CD8-positive, alpha-beta T cell (primary cell): ENCODE measurements at places on chromosomes 4 and X. TPM values are rescaled to one million over a fixed set of nuclear protein-coding genes. Genes with fewer than 3 reads are reported as not detected.
A peak's percentile ranks its signal among the peaks of the same experiment; 100 is the strongest.

PNMA6A gene
- total RNA-seq, result 0.22 TPM

ZNF185 gene
- total RNA-seq, result 0.95 TPM

DNA sequence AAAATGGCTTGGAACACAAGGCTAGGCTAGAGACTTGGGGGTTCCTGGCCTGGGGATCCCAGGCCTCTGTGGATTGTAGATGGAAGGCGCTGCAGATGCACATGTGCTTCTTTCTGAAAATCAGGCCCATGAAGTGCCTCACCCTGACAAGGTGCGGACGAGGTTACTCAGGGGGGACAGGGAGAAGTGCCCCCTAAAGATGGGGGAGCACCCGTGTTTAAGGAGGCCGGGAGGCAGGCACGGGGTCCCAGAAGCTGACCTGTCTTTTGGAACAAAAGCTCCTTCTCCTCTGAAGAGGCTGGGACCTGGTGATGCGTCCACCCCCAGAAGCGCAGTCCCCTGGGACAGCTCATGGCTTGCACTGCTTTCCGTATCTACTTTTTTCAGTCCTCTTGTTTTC lies 2.4 kb downstream of the PDZD4 start:
- DNase-seq, result no peak

DNA sequence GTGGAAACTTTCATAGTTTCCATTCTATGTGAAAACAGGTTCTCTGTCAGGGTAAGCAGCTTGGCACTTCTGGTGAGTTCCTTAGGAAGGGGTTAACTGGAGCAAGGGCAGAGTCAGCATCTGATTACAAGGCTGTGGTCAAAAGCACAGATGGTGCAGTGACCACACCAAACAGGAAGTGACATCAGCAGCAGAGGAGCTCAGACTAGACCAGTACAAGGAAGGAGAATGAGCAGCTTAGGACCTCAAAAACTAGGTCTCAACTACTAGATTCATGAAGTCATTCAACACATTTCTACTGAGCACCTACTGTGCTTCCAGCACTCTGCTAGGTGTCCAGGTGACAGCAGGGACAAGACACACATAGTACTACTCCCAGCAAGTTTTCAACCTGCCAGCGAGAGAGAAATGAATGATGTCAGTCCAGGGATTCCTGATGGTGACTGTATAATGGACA lies 130.2 kb downstream of the AMELX start:
- peak; percentile 1 for DNase-seq

DNA sequence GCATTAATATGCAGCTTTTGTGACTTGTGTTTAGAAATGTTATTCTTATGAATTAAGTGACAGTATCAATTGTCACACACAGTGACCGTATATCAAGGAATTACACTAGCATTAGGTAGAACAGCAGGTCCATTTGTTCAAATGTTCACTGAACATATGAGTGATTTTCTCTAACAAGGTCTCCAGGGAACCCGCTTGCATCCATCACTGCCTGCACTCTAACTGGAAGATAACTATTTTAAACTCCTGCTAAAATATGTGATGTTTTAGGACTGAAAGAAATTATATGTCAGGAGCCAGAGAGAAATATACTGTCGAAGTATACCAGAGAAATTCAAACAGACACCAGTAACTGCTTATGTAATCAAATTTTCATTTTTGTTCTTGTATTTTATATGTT lies 1395.7 kb downstream of the PCDH18 start:
- no peak for DNase-seq

GRCh38 chrX:116873671-116874070 lies 410.9 kb upstream of the CT83 start:
- no peak for DNase-seq

DNA sequence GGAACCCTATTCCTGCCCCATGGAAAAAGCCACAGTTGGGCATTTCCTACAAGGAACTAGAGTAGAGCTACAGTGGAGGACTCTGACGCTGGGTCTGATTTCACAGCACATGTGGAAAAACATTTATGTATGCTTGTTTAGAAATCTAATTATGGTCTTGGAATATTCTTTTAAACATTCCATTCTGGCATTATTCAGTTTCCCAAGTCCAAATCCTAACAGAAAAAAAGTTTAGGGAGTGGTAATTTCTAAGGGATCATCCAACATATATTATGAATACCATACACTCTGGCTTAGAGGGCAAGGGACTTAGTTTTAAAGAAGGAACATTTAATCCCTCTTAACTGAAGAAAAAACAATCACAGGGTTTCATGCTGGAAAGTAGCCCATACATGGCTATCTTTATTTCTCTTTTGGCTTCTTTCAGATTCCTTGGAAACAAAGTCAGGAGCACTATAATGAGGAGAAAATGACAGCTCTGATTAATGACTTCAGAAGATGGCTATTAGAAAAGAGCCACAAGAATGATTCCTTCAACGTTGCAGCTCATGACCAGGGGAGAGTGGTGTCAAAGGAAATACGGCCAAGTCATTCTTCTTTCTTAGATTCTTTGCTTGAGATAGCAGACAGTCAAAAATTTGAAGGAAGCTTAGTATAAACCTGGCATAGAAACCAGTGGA lies 56.1 kb downstream of the CNGA2 start:
- no peak for DNase-seq
